ENCODE measurements at places on chromosomes 1 and 21. TPM values are rescaled to one million over a fixed set of nuclear protein-coding genes. Genes with fewer than 3 reads are reported as not detected.

Gene GOLT1A
- not detected for total RNA-seq

Gene SH2D5
- not detected for total RNA-seq

Gene CD48
- 395 TPM for total RNA-seq

Gene RNU1-1
- 5,937 TPM for total RNA-seq

Gene LCE1A
- total RNA-seq = not detected

Gene PDE4B
- total RNA-seq = 159 TPM

DNA sequence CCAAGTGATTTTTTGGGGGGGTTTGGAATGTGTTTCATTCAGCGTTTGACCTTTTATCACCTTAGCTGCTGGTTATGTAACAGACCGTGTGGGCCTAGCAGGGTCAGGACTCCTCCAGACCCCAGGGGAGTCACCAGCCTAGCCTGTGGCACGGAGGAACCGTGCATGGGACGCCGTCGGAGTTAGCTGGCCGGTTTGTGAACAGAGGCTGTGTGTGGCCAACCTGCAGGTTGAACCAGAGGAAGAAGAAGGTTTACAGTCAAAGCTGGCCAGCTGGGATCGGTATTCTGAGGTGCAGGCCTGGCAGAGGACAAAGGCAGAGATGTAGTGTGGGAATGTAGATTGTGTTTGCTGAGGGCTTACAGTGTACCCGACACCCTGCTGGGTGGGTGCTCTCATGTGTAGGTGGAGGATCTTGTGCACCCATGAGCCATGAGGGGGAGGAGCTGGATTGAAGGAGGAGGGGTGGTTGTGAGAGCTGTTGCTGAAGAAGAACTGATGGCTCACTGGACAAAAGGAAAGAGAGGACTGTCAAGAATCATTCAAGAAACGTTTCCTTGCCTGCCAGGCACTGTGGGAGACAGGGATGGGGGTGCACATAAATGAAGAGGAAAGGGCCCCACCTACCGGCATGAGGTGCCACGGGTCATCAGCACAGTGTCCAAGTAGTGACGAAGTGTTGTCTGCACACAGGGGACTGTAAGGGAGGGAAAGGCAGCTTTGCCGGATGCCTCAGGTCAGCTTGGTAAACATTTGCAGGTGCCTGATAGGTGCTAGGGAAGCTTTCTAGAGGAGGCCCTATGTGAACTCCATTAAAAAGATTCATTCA, 40.0 kb upstream of the PWP2 start:
- no peak overlapping the region for H3K27ac ChIP-seq
- DNase-seq = no peak
- H3K4me3 ChIP-seq = no peak overlapping the region
- H3K27me3 ChIP-seq = no peaks in the 10 kb centered on the region
- peaks cover 93% of the 10 kb centered on the region for H3K36me3 ChIP-seq

DNA sequence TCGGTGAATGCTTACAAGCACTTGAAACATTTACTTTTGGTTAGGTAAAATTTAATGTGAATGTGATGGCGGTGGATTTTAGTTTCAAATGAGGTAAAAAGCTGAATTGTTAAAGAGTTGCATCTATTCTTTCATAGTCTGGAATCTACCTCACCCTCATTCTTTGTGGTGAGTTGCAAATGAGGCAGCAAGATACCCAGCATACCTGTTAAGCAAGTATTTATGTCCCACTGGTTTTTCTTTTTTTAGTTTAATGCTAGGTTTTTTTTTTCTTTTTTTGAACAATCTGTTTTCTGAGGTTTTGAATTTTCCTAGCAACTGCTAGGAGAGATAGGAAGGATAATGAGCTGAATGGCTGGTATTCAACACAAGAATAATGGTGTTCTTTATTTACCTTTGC, 127.9 kb upstream of the CACYBP start:
- H3K4me3 ChIP-seq = no peak overlapping the region
- no peaks in the 10 kb centered on the region for H3K4me1 ChIP-seq
- H3K27me3 ChIP-seq = no peaks in the 10 kb centered on the region
- DNase-seq = no peak
- H3K36me3 ChIP-seq = no peaks in the 10 kb centered on the region

GRCh38 chr1:2344121-2344681, 47.2 kb downstream of the MORN1 start:
- no peak overlapping the region for H3K27ac ChIP-seq
- DNase-seq = no peak
- H3K36me3 ChIP-seq = no peaks in the 10 kb centered on the region
- H3K4me3 ChIP-seq = no peak overlapping the region
- H3K27me3 ChIP-seq = no peaks in the 10 kb centered on the region
- H3K4me1 ChIP-seq = no peaks in the 10 kb centered on the region

GRCh38 chr1:101496109-101496508, 259.3 kb downstream of the S1PR1 start:
- no peaks in the 10 kb centered on the region for H3K27me3 ChIP-seq
- H3K4me1 ChIP-seq = no peaks in the 10 kb centered on the region
- H3K36me3 ChIP-seq = no peaks in the 10 kb centered on the region
- H3K4me3 ChIP-seq = no peak overlapping the region
- no peak for DNase-seq

- no peak overlapping the region for H3K27ac ChIP-seq
- DNase-seq = no peak
- H3K27me3 ChIP-seq = no peaks in the 10 kb centered on the region
- no peak overlapping the region for H3K4me3 ChIP-seq
These were observed 9.7 kb upstream of the EPHA2 start for GRCh38 chr1:16165548-16165947.

- H3K4me3 ChIP-seq = no peak overlapping the region
- H3K27ac ChIP-seq = no peak overlapping the region
- no peaks in the 10 kb centered on the region for H3K27me3 ChIP-seq
- DNase-seq = no peak
These were observed 7.1 kb downstream of the COL6A1 start for GRCh38 chr21:45988366-45989347.

DNA sequence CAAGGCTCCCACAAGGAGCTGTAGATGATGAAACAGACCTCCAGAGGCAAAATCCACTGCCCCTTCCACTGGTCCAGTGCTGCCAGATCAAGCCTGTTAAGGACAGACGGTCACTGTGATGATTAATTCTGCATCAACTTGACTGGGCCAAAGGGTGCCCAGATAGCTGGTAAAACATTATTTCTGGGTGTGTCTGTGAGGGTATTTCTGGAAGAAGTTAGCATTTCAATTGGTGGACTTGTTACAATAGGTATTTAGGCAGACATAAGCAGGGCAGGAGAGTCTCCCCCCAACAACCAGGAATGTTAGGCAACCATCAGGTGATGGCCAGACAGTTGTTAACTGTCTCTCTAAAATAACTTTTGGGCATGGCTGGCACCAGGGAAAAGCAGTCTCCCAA, 40.9 kb upstream of the GALNT2 start:
- no peak for DNase-seq
- H3K27ac ChIP-seq = no peak overlapping the region
- no peaks in the 10 kb centered on the region for H3K27me3 ChIP-seq

GRCh38 chr1:63780565-63780964, 6.7 kb downstream of the ROR1 start:
- H3K27me3 ChIP-seq = peaks cover 13% of the 10 kb centered on the region
- no peak for DNase-seq
- H3K36me3 ChIP-seq = no peaks in the 10 kb centered on the region
- no peak overlapping the region for H3K4me3 ChIP-seq
- no peaks in the 10 kb centered on the region for H3K4me1 ChIP-seq
